ENCODE measurements at places on chromosomes 4 and X. TPM values are rescaled to one million over a fixed set of nuclear protein-coding genes. Genes with fewer than 3 reads are reported as not detected.

The LINC00632 gene
- 133 TPM for total RNA-seq

The SLC34A2 gene
- total RNA-seq, result not detected

DNA sequence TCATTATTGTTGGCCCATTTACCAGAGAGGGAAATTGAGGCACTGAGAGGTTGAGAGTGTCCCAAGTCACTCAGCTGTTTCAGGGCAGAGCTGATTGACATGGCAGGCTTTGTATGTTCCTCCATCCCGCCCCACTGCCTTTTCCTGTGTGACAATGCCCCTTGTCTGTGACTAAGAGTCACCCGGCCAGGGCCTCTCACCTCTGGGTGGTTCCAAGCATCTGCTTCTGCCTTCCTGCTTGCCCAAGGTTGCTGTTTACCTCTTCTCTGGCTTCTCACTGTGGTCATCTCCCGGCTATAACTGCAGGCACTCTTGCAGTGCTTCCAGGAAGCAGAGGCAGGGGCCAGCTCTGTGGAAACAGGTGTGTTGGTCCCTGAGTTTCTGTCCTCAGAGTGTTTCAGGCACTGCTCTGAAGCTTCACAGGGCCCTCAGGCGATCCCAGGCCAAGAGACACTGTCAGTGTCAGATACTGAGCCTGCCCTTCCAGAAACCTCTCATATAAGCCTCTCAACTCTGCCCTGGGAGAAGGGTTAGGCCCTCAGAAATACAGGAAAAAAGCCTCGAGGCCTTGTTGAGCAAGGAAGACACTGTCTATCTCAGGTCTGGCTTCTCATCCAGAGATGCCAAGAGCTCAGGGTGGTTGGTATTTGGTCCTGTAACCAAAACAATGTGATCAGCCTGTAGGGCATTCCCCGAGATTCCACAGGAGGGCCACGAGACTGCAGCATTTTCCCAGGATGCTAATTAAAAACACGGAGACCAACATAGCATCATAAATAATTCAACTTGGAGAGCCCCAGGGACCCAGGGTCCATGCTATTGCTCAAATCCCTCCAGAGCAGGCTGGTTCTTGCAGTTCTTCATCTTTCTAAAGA lies 42.0 kb upstream of the PROM1 start:
- no peak for DNase-seq
- no peak overlapping the region for H3K4me3 ChIP-seq
- peak overlapping the region; percentile 84 for H3K27ac ChIP-seq
- H3K36me3 ChIP-seq, result no peaks in the 10 kb centered on the region
- no peaks in the 10 kb centered on the region for H3K4me1 ChIP-seq

GRCh38 chr4:82957045-82957444 lies 53.6 kb downstream of the LIN54 start:
- no peaks in the 10 kb centered on the region for H3K4me1 ChIP-seq
- no peak overlapping the region for H3K27ac ChIP-seq
- H3K36me3 ChIP-seq, result no peaks in the 10 kb centered on the region

DNA sequence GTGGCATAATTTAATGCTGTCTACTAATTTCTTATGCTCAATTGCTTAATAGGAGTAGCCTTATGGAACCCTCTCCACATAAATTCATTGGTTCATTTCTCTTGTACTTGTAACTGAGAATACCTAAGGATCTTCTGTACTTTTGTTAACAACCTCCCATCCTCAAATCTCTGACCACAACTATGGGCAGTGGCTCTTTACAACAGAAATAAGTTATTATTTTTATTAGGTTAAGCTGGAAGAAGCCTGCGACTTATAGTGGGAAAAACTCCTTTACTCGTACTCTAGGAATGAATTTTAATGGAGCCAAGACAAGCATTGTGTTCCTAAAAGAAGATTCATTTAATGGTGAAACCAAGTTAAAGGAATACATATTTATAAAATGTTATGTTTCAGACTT lies 337.1 kb upstream of the CTSO start:
- no peaks in the 10 kb centered on the region for H3K36me3 ChIP-seq
- no peak for DNase-seq
- H3K27ac ChIP-seq, result no peak overlapping the region
- no peak overlapping the region for H3K4me3 ChIP-seq
- H3K4me1 ChIP-seq, result no peaks in the 10 kb centered on the region
- no peaks in the 10 kb centered on the region for H3K27me3 ChIP-seq

DNA sequence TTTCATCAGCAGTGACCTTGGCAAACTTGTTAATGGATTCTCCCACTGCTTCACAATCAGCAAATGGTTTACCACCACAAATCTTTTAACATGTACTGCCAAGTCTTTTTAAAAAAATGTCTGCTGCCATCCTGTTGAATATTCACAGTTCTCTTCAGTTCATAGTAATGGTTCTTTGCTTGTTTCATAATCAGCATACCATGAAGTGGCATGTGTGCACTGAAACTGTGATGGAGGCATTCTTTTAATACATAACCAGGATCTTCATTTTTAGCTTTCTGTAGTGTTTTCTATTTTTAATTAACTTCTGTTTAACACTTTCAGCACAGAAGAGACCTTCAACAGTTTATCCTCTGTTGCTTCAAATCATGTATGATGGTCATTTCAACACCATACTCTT lies 230.1 kb upstream of the ARSJ start:
- no peak for DNase-seq
- no peaks in the 10 kb centered on the region for H3K27me3 ChIP-seq
- H3K36me3 ChIP-seq, result no peaks in the 10 kb centered on the region
- no peaks in the 10 kb centered on the region for H3K4me1 ChIP-seq
- no peak overlapping the region for H3K4me3 ChIP-seq
- H3K27ac ChIP-seq, result no peak overlapping the region

Measured in breast epithelium (tissue), 4 donors.